ENCODE measurements at places on chromosomes 12 and 14. TPM values are rescaled to one million over a fixed set of nuclear protein-coding genes. Genes with fewer than 3 reads are reported as not detected.

The SLC24A4 gene
- not detected for total RNA-seq

The PLEKHA5 gene
- 18.3 TPM for total RNA-seq

DNA sequence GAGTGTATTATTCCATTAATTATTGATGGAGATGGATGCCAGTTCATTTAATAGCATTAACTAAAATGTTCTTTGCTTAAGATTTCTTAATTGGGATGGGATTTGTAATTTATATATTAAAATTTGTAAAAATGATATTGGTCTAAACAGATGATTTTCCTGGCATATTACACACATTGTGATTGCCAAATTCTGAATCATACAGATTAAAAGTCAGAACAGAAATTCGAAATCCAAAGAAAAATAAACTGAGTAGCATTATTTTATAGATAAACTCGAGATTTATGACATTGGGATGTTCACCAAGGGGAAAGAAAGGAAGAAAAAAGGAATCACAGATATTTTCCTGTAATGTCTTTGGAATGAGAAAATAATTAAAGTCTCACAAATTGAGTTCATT lies 481.1 kb downstream of the CCER1 start:
- no peak overlapping the region for H3K4me3 ChIP-seq
- DNase-seq: no peak
- H3K4me1 ChIP-seq: no peaks in the 10 kb centered on the region
- H3K36me3 ChIP-seq: no peaks in the 10 kb centered on the region

The SYT1 gene
- total RNA-seq: not detected

The SSPN gene
- total RNA-seq: not detected

All from HepG2 (cell line).